ENCODE measurements at places on chromosomes 5 and 9.

DNA sequence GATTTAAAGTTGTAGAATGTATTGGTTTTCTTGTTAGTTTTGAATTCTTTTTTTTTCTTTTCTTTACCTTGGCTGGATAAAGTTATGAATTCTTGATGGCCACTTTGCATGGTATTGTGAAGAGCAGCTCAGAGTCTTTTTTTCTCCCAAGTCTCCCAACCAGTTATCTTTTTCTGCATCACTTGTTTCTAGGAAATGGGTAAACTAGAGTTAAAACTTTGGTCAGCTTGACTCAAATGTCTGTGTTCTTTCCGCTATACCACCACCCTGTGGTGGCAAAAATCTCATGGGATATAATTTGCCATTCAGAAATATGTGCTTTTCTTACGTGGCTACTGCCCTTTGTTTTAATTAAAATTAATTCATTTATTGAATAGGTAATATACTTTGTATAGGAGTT, 113.2 kb downstream of the UNC13B start:
- DNase-seq = no peak

DNA sequence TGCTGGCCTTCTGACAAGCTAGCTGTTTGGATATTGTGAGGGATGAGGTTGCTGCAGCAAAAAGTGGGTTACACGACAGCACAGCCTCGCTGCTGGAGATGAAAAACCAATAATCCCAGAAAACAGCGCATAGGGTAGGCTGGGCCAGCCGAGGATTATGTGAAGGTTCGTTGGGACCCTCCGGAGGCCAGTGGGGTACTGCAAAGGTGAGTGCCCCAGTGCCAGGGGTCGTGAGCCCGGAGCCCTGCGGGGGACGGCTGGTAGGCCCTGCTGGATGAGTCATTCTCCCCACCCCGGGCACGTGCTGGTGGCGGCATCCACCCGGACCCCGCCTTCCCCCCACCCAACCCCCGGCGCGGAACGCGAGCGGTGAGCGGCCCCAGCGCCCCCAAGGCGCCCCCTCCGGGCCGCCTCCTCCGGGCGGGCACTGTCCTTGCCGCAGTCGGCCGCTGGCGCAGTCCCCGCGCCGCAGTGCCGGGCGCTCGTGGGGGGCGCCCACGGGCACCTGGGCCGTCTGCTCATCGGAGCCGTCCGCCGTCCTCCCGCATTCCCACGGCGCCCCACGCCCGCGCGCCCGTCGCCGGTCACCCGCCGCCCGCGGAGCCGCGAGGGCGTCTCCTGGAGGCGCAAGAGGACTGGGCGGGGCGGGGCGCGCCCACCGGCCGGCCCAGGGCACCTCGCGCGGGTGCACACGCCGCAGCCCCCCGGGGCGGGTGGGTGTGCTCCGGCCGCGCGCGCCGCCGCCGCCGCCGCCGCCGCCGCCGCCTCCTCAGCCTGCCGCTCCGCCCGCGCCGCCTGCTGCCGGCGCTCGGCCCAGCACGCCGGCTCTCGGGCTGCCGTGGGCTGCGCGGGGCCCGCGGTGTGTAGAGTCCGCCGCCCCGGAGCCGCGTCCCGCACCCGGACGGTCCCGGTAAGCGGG, at the start of gene PHF24:
PHF24 (plus strand) TSS at position 794 of the 919 bp plus-strand sequence. CDS start 13,014 bp downstream, outside the sequence.
- no peak for DNase-seq

GRCh38 chr5:174376726-174377373, 331.3 kb downstream of the NSG2 start:
- DNase-seq = no peak

DNA sequence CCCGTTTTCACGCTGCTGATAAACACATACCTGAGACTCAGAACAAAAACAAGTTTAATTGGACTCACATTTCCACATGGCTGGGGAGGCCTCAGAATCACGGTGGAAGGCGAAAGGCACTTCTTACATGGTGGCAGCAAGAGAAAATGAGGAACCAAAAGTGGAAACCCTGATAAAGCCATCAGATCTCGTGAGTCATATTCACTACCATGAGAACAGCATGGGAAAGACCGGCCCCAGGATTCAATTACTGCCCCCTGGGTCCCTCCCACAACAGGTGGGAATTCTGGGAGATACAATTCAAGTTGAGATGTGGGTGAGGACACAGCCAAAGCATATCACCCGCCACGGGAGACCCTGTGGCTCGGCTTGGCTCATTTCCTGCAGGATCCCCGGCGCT, 20.2 kb downstream of the EXD3 start:
- DNase-seq = no peak

GRCh38 chr5:172869691-172870090, 35.6 kb downstream of the ERGIC1 start:
- DNase-seq = no peak

GRCh38 chr5:96584712-96585111, 77.5 kb upstream of the CAST start:
- DNase-seq = no peak

GRCh38 chr9:17609312-17610005, 30.6 kb downstream of the SH3GL2 start:
- no peak for DNase-seq

GRCh38 chr9:73230251-73230650, 78.6 kb downstream of the ANXA1 start:
- no peak for DNase-seq

- DNase-seq = no peak
Observed at GRCh38 chr5:128633901-128634300, 95.9 kb upstream of the FBN2 start.

DNA sequence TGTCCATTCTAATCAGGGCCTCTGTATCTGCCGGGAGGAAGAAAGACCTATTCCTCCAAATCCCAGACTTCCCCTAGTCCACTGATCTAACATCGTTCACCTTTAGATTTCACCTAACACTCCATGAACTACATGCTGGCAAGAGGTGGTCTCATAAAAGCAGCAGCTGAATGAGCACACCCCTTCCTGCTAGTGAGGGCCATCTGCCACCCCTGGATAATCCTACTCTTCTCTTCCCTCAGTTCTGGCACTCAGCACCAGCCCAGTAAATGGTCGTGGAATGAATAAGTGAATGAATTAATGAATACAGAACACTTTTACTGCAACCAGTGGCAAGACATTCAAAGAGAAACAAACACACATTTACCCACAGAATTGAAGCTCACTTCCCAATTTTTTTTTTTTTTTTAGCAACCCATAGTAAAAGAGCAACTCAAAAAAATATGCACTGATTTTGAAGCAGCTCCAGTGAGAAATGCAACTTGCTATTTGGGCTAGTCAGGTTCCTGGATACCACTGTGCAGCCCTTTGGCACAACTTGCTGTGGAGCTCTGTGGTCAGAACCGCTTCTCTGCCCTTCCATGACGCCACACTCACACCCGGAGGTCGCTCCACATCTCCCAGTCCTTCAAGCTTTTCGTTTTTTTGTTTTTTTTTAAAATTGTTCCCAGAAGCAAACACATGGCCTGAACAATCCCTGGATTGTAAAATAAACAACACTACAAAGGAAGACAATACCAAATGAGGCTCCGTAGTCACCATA, 6.2 kb downstream of the RNF183 start:
- no peak for DNase-seq

GRCh38 chr9:29974197-29974596, 2400.9 kb upstream of the C9orf72 start:
- DNase-seq = no peak

DNA sequence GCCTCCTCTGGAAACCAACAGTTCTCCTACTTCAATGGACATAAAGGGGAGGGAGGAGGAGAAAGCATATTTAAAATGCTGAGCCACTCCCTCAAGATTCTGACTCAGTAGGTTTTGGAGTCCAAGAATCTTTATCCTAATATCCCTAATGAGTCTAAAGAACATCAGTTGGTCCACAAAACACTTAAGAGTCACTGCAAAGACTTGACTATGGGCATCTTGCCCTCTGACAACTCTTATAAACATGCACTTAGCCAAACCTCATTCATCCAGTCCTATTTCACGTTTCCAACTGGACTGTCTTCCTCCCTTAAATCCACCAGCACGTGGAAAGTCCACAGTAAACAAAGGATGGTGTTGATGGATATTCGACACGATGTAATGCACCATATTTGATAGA, 172.5 kb downstream of the FAM114A2 start:
- no peak for DNase-seq

DNA sequence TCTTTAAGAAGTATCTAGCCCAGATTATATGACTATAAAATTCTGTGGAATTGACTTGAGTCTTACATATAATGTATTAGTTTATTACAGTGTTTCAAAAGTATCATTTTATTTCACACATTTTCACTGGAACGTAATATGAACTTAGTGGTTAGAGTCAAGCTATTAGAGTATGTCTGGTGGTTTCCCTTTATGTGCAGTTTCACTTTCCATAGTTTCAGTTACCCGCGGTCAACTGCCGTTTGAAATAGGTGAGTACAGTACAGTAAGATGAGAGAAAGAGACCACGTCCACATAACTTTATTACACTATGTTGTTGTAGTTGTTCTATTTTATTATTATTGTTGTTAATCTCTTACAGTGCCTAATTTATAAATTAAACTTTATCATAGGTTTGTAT, 50.5 kb downstream of the COMMD10 start:
- no peak for DNase-seq

- no peak for DNase-seq
Observed at GRCh38 chr9:120350596-120350995, 229.4 kb downstream of the CDK5RAP2 start.

DNA sequence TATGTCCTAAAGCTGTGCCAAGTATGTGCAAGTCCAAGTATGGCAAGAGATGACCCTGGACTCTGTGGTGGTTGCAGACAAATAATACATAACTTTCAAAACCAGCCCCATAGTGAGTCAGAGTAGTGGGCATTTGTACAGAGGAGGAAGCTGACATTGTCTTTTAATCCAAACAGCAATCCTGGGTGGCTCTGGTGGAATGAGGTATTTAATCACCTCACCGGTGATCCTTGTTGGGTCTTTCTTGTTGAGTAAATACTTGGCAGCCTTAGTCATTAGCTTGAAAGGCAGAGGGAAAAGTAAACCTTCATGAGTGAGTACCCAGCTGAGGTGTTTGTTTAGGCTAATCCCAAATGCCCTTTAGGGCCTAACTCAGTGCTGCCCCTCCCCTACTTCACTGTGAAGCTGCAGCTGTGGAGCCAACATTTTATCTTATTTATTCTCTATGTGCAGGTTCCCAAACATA, 148.7 kb upstream of the SLC12A2 start:
- DNase-seq = peak; percentile 95

- DNase-seq = no peak
Observed at GRCh38 chr9:27749838-27750237, 176.6 kb upstream of the C9orf72 start.

DNA sequence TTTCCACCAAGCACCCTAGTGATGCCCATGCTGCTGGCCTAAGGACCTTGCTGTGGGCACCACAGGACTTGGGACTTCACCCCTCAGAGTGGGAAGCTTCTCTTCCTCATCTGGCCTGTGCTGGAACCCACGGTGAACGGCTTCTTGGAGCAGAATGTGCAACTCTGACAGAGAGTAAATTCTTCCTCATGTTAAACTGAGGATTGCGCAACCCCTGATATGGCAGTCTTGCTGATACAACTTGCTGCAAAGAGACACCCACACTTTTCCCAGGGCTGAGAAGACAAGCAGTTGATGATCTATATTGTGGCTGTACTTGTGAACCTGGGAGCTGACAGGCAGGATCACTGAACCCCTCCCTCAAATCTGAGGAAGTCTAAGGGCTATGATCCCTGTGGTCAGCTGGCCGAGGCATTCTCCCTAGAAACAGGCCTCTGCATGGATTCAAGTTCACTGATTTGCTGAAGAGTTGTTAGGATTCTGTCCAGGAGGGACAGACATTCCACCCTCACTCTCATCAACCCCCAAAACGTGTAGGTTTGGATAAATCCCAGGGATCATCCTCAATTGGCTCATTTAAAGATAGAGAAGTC, 307.2 kb downstream of the MTRR start:
- no peak for DNase-seq

- DNase-seq = no peak
Observed at GRCh38 chr9:706606-707459, 134.7 kb upstream of the DMRT1 start.

- no peak for DNase-seq
Observed at GRCh38 chr9:8868632-8869031, 1069.1 kb upstream of the DMAC1 start.

DNA sequence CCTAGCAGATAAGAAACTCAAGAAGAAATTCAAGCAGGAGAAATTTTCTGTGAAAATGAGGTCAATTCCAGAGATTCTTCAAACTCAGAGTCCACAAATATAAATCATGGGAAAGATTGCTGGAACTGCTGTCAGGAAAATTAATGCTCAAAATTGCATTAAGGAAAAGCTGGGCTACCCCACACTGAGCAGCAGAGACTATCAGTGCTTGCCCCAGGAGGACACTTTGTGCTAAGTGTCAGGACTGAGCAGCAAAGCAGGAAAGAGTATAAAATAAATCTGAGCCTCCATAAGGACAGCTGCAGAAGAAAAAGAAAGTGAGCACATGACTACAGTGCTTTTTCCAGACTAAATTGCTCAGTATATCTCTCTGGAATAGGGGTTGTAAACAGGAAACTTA, 81.6 kb downstream of the RGS7BP start:
- DNase-seq = no peak

DNA sequence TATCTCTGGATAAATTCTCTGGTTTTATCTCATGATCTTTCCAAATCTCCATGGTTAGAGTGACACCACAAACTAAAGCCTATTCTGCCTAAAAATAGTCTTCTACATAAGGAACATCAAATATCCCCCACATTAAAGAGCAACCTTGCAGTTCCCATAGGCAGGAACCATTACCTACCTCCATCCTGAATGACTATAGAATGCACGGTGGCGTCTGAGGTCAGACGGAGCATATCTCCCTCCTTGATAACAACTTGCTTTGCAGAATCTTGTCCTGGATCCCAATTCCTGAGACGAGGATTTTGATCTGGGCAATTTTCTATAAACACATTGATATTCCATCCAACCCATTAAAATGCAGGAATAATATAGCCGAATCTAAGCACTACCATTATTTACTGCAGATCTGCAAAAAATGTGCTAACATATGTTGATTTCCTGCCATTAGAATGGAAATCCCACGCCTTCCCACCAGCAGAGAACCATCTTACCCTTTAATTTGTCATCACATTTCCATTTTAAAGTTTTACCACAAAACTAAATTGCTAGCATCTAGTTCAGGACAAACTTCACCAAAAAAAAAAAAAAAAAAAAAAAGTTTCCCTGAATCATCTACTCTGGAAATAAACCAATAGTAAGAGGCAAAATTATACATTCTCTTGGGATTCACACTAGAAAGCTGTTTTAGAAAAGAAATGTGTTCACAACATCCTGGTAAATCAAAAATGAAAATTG, 22.1 kb downstream of the CEMIP2 start:
- DNase-seq = no peak

- no peak for DNase-seq
Observed at GRCh38 chr5:29099585-29099984, 2061.2 kb upstream of the CDH9 start.

GRCh38 chr5:9265441-9266287, 280.2 kb downstream of the SEMA5A start:
- DNase-seq = no peak

- DNase-seq = no peak
Observed at GRCh38 chr9:87685871-87686519, 39.9 kb upstream of the CTSL start.

GRCh38 chr9:127570533-127571111, 41.5 kb upstream of the STXBP1 start:
- DNase-seq = no peak
